ENCODE measurements at places on chromosomes 2 and 18.

GRCh38 chr18:79093986-79094385, 24.8 kb downstream of the ATP9B start:
- DNase-seq = no peak

DNA sequence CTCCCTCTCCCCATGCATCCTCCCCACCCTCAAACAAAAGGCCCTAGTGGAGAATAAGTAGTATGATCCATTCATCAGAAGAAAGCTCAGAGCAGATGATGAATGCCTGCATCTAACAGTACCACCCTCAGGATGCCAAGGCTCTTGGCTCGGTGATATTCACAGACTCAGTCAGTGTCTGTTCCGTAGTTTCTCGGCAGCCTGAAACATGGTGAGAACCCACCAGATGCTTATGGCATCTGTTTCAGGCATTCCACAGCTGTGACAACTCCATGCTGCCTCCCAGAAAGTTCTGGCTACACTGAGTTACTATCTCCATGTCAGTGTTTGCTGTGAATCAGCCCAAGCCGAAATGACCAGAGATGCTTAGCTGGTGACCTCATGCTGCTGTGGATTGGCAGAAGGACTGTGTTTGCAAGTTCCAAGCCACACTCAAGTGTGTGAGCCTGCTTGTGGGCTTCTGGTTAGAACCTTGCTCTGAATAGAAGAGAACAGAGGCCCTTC, 83.9 kb downstream of the WDSUB1 start:
- no peak for DNase-seq

GRCh38 chr18:55778788-55779690, 191.0 kb upstream of the TCF4 start:
- no peak for DNase-seq

GRCh38 chr2:129929321-129930290, 49.9 kb upstream of the RAB6C start:
- DNase-seq = no peak

GRCh38 chr18:57026316-57026715, 120.6 kb upstream of the BOD1L2 start:
- DNase-seq = no peak

DNA sequence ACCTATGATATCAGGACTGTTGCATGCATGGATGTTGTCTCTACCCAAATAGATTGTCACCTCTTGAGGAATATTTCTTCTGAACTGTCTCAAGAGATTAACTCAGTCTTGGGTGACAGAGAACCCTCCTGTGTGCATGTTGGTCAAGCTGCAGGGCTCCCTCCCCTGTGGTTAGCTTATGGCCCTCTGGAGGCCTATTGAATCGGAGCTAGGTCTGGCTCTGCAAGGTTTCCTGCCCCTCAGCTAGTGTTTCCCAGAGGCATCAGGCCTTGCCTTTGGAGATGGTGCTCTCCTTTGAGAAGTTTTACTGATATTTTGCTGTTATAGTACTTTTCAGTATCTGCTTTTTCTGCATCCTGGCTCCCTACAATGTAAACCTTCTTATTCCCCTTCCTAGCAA, 769.2 kb upstream of the FAM98A start:
- DNase-seq = no peak

GRCh38 chr2:149167941-149168340, 129.4 kb downstream of the LYPD6B start:
- no peak for DNase-seq

DNA sequence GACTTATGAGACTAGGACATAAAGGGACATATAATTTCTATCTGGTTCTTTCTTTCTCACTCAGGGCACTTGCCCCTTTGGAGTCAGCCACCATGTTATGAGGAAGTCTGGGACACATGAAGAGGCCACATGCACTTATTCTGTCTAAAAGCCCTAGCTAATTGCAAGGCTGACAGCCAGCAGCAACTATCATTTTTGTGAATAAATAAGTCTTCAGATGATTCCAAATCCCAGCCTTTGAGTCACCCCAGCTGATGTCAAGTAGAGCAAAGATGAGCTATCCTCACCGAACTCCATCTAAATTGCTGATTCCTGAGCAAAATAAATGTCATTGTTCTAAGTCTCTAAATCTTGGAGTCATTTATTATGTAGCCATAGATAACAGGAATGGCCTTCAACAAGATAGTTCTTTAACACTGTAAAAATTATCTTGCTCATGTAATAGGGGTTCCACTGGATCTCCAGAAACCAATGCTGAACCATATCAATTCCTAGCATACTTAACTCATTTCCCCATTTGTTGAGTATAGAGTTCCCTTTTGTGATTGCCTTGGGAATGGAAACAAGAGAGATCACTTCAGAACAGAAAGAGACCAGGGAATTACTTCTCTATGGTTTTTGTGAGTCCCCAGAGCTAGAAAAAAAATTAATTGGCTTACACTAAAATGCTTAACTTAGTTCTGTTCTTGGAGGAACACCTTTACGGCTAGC, 50.6 kb upstream of the FN1 start:
- no peak for DNase-seq

DNA sequence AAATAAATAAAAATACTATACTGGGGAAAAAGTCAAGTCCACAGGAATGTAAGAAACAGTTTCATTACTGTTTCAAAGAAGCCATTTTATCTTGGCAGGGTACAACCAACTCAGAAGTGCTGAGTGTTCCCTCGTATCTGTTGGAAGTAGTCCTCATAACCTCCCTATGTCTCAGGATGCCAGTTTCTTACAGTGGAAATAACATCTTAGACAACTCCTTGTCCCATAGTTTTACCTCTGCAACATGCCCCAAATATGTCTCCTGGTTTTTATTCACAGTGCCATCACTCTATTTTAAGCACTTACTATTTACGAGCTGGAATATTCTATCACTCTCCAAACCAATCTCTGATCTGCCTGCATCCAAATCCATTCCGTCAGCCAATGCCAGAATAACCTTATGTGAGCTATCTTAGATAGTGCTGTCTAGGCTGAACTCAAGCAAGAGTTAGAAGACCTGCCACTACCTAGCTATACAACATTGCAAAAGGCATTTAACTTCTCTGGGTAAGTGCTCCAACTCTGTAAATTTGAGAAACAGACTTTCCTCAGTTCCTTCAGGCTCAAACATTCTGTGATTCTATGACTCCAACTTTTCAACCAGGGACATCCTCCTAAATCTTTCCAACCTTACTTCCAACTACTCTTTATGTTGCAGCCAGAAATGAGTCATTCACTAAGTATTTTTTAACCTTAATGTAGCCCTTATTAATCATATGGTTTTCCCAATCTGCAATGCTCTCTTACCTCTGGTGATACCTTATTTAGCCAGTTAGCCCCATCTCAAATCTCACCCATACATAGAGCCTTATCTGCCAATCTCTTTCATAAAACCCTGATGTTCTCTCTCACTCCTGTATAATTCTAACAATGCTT, 66.7 kb downstream of the RTN4 start:
- DNase-seq = no peak

- no peak for DNase-seq
These were observed 831.3 kb downstream of the CPS1 start for GRCh38 chr2:211387734-211388133.

- DNase-seq = no peak
These were observed 196.7 kb downstream of the ALPK2 start for GRCh38 chr18:58432050-58432727.

DNA sequence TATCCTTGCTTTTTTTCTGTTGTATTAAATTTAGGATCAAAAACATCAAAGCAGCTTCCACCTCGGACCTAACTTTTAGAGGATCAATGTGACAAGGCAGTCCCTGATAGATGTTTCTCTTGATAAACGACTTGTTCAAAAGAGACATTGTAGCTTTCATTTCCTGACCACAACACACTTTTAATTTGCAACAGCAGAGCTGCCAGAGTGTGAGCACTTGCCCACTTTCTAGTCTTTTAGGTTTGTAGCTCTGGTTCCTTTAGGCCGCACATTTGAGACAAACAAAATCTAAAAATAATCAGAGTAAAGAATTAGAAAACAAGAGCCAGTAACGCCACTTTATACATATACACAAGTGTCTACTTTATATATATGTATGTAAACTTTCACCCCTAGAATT, 3.1 kb downstream of the FIGN start:
- no peak for DNase-seq

- DNase-seq = no peak
These were observed 120.3 kb upstream of the TMEM18 start for GRCh38 chr2:797556-797955.

DNA sequence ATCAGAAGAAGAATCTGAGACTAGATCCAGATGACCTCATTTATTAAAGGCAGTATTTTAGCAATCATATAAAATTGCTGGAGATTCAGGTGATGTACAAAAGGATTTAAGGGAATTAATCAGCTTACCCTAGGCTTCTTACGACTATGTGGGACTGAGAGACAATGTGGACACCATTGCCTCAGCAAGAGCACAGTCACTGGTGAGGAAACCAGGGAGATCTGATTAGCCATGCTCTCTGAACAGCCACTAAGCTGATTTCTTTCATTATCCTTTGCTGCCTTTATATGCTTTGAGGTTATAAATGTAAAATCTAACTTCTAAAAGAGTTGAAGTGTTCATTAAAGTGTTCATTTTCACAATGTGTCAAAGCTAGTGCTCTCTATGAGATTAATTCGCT, 22.7 kb upstream of the GULP1 start:
- no peak for DNase-seq

DNA sequence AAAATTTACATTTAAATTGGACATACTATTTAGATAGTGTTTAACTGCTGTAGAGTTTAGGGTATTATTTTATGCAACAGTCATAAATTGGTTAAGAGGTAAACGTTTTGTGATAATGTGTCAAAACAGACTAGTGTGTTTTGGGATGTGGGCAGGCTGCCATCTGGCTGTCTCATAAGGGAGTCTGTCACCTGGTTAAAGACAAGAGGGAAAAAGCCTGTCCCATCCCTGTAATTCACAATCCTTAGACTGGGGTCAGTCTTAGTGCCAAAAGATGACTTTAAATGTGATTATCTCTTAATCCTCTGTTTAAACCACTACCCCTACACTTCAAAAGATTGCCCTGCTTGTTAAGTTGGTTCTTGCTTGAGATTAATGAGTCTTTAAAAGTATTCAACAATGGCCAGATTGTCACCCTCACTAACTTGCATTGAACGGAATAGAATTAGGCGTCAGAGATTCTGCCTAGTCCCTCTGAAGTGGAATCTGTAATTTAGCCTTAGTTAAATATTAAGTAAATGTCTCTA, 59.2 kb downstream of the SGPP2 start:
- DNase-seq = no peak

- DNase-seq = no peak
These were observed 6.9 kb downstream of the GPR17 start for GRCh38 chr2:127652786-127653357.

GRCh38 chr2:23625726-23626125, 240.7 kb downstream of the KLHL29 start:
- DNase-seq = no peak

DNA sequence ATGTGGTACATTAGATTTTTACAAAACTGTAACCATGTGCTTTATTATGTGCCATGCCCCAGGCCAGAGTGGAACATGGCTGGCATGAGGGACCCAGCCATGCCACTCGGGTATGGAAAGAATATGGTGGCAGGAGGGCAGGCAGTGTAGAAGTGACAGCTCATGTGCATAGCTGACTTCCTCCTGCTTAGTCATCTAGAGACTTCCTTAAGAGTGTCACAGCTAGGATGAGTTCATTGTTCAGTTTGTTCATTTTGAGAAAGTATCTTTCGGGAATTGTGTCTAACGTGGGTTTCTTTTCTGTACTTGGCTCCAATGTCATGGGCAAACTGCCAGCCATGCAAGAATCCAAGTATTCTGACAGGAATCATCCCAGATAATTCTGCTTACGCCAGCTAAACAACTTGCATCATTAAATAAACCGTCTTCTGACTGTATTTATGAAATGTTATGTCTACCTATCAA, 94.3 kb upstream of the ITGB6 start:
- DNase-seq = no peak

DNA sequence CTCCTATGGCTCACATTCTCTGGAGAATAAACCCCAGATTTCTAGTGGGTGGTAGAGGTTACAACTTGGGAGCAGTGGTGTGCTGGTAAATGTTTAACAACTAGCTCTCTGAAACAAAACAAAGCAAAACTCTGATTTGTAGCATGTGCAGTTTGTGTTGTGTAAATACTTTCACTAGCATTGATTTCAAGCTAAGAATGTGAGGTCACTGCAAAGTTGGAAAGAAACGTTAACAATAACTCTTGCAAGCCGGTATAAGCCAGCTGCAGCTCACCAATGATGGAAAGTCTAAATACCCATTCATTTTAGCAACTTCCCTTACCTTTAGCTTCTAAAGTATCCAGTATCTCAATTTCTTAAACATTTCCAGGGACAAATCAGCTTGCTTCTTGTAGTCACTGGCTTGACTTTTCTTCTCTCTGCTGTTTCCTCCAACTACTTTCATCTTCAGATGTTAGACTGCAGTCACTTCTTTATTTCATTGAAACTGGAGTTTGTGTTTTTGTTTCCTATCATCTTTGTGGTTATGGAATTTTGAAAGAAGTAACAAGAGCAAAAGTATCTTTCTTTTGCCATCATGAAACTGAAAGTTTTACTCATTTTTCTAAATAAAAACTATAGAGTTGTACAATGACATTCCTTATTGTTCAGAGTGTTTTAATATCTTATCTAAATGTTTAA, 140.2 kb downstream of the PLCL1 start:
- DNase-seq = no peak

DNA sequence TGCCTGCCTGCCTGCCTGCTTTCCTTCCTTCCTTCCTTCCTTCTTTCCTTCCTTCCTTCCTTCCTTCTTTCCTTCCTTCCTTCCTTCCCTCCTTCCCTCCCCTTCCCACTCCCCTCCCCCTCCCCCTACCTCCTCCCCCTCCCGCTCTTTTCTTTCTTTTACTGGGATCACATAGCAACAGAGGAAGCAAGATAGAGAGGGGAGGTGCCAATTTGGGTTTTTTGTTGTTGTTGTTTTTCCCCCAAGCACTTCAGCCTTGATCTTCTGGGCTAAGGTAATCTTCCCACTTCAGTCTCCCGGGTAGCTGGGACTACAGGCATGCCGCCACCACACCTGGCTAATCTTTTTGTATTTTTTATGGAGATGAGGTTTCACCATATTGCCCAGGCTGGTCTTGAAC, 20.0 kb downstream of the PPM1B start:
- no peak for DNase-seq

GRCh38 chr18:63553081-63553480, 10.9 kb downstream of the SERPINB12 start:
- DNase-seq = no peak

GRCh38 chr2:6281524-6281923, 584.2 kb downstream of the CMPK2 start:
- DNase-seq = no peak

- DNase-seq = no peak
These were observed 157.4 kb downstream of the INHBB start for GRCh38 chr2:120503206-120503792.

DNA sequence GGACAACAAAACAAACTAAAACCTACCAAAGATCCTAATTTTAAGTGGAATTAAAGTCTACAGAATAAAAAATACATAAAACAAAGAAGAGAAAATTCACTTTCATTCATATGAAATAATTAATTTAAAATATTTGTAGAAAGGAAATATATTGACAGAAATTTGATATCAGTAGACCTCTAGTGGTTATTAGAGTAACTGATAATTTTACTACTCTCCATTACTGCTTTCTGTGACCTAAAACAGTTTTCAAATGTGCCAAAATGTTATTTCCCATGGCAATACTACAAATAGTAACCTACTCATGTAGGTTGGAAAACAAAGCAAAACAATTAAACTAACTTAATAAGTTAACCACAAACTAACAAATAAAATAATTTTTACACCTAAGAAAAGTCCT, 147.1 kb downstream of the NOL4 start:
- DNase-seq = no peak

GRCh38 chr2:96485350-96485749, 19.8 kb downstream of the NEURL3 start:
- DNase-seq = no peak

- no peak for DNase-seq
These were observed 132.8 kb downstream of the ARHGAP15 start for GRCh38 chr2:143261986-143262385.

All from Karpas-422 (cell line).